Mesothelial cell of epicardium (in vitro differentiated cells): ENCODE measurements at places on chromosomes 16 and 17. TPM values are rescaled to one million over a fixed set of nuclear protein-coding genes. Genes with fewer than 3 reads are reported as not detected.

GRCh38 chr16:12417815-12418211, 385.9 kb downstream of the CPPED1 start:
- no peaks in the 10 kb centered on the region for H3K4me1 ChIP-seq
- H3K27me3 ChIP-seq = peaks cover 6% of the 10 kb centered on the region
- H3K36me3 ChIP-seq = peaks cover 4% of the 10 kb centered on the region

DNA sequence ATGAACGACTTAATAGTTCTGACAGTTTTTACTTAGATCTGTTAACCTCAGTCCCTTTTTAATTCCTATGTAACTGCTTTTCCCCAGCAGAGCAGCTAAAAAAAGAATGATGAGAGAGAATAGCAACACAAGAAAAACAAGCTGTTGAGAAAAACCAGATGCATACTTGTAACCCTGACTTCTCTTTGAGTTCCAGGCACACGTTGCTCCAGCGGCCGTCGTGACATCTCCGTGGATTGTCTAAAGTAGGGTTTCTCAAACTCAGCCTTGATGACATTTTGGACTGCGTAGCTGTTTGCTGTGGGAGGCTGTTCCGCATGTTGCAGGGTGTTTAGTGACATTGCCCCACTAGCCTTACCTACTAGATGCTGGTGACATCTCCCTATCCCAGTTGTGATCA, 324.0 kb downstream of the SNX29 start:
- H3K36me3 ChIP-seq = no peaks in the 10 kb centered on the region
- H3K27ac ChIP-seq = peak overlapping the region; percentile 9
- DNase-seq = no peak
- H3K4me1 ChIP-seq = peaks cover 8% of the 10 kb centered on the region
- no peaks in the 10 kb centered on the region for H3K27me3 ChIP-seq

DNA sequence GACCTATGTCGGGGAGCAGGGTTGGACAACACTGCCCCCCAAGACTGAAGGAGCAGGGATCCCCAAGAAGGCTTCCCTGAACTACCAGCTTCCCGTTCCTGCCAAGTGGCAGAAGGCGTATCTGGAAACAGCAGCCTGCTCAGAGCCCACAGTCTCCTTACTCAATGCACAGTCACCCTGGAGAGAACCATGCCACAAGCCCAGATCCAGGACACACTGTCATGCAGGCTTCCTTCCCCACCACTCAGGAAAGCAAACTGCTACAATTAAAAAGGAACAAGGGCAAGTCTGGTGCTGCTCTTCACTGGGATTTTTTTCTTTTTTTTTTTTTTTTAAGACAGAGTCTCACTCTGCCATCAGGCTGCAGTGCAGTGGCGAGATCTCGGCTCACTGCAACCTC, 8.2 kb downstream of the WDR45B start:
- no peaks in the 10 kb centered on the region for H3K27me3 ChIP-seq
- peak overlapping the region; percentile 47 for H3K27ac ChIP-seq
- H3K4me1 ChIP-seq = peaks cover 12% of the 10 kb centered on the region
- H3K4me3 ChIP-seq = no peak overlapping the region
- DNase-seq = no peak

The SLC6A2 gene
- total RNA-seq = 0.18 to 0.34 TPM (median 0.31 TPM) in 3 replicates

The ASPHD1 gene
- 13.6 to 14.6 TPM (median 14.2 TPM) in 3 replicates for total RNA-seq
